Left renal cortex interstitium (tissue), 4 donors: ENCODE measurements at places on chromosomes 16 and 17. TPM values are rescaled to one million over a fixed set of nuclear protein-coding genes. Genes with fewer than 3 reads are reported as not detected.

The CRYBA1 gene
- polyA plus RNA-seq, result not detected

The GRB7 gene
- polyA plus RNA-seq, result 30.0 TPM

DNA sequence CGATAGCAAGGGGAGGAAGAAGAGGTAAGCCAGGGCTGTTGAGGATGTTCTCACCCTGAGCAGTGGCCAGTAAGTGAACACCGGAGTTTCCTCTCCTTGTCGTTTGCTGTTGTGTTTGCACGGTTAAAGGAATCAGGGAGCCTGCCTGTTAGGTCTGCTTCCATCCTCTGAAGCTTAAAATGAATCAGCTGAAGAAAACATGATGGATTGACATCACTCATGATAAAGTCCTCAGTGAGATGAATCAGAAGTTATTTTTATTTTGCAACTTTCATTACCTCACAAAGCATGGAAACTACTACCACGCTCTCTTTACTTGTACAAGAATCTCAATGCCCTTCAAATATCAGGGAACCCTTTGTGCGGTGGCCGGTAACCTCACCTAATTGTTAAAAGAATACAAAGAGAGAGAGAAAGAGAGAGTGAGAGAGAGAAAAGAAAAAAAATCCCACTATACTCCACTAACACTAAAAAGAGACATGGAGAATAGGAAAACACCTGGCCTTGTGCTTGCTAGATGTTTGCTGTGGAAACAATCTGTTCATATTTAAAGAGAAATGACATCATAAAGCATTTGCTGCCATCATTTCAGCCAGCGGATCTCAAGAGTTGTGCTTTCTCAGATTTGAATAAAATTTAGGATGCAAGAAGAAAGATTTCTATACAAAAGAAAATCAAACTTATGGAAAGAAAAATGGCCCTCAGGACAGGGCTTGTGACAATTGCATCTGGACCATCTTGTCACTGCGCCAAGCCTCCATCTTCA, 441.6 kb upstream of the SALL1 start:
- DNase-seq, result no peak

DNA sequence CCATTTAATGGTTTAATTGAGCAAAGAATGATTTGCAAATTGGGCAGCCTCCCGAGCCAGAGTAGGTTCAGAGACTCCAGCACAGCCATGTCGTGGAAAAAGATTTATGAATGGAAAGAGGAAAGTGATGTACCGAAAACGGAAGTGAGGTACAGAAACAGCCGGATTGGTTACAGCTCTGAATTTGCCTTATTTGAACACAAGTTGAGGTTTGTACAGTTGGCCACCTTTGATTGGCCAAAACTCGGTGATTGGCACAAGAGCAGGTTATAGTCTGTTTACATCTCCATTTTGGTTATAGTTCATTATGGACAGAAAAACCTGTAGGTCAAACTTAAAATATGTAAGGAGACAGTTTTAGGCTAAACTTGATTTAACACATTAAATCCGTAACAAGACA, 44.5 kb downstream of the TENT4B start:
- DNase-seq, result no peak
